ENCODE measurements at places on chromosomes 13 and 19. TPM values are rescaled to one million over a fixed set of nuclear protein-coding genes. Genes with fewer than 3 reads are reported as not detected.

Gene FBXO27
- total RNA-seq = 11.3 TPM

Gene CYP2S1
- total RNA-seq = 7.8 TPM

Gene FPR3
- total RNA-seq = not detected

Gene CD33
- not detected for total RNA-seq

Gene PRODH2
- not detected for total RNA-seq

Gene EBI3
- 0.23 TPM for total RNA-seq

Gene FLT3LG
- 1.6 TPM for total RNA-seq

Gene CGB5
- total RNA-seq = not detected

Gene SUGP1
- total RNA-seq = 19.9 TPM

Gene PSG3
- total RNA-seq = not detected

Gene STAP2
- 103 TPM for total RNA-seq
